ENCODE measurements at places on chromosomes 6 and 20.

DNA sequence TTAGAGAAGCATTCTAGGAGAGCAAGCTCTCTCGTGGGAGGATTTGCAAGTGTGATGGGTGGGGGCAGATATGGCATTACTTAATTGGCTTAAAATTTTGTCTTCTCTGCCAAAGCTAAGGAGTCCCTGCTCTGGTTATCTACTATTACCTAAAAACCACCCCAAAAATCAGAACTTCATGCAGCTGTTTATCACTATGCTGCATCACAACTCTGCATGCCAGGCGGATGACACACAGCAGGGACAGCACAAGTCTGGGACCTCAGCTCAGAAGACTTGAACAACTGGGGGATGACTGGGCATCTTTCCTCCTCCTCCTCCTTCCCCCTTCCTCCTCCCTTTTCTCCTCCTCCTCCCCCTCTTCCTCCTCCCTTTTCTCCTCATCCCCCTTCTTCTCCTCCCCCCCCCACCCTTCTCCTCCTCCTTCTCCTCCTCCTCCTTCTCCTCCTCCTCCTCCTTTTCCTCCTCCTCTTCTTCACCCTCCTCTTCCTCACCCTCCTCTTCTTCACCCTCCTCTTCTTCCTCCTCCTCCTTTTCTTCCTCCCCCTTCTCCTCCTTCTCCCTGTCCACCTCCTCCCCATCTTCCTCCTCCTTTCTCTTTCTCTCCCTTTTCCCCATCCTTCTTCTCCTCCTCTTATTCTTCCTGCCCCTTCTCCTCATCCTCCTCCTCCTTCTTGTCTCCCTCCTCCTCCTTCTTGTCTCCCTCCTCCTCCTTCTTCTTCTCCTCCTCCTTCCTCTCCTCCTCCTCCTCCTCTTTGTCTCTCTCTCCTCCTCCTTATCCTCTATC, 218.6 kb upstream of the PMEPA1 start:
- DNase-seq: no peak

- DNase-seq: peak; percentile 46
Measured at GRCh38 chr20:4613718-4614620, 107.7 kb upstream of the PRND start.

DNA sequence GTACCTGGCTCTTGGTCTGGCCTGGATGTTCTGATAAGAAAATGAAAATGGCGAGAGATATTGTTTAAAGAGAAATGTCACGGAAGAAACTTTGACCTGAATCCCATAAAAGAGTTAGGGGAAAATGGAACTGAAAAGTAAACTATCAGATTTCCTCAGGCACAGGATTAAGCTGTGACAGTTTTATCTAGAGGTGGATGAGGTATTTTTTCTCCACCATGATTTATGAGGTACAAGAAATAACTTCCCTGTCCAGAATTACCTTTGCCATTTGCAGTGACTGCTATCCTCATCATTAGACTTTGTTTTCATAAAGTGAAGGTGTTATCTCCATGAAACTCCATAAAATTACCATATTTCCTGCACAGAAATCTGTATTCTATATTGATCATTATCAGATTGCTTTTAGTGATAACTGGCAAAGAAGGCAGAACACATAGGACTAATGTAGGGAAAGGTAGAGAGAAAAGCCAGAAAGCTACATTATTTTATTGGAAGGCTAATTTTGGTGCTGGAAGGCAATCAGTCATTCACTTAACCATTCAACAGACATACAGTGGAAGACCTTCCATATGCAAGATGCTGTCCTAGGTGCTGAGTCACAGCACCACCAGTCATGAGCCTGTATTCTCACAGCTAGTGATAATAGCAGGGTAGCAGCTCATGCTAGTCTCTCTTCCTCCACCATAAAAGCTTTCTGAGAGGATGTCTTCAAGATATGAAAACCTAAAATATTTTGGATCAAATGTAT, 427.3 kb upstream of the CITED2 start:
- DNase-seq: no peak

DNA sequence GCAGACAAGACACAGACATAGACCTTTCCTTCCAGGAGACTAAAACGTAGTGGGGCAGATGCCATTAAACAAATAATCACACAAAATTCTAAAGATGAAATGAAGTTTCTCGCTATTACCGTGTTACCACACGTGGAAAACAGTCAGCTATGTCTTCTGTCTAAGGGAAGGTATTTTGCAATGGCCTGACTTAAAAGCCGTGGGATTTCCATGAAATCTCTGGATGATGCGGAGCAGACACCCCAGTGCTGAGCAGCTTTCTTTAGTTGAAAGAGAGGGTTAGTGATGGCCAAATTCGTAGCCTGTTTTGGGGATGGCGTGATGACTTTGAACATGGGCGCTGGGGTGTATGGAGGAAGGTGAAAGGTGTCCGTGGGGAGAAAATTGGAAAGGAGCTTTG, 281.8 kb downstream of the NRN1 start:
- DNase-seq: no peak

DNA sequence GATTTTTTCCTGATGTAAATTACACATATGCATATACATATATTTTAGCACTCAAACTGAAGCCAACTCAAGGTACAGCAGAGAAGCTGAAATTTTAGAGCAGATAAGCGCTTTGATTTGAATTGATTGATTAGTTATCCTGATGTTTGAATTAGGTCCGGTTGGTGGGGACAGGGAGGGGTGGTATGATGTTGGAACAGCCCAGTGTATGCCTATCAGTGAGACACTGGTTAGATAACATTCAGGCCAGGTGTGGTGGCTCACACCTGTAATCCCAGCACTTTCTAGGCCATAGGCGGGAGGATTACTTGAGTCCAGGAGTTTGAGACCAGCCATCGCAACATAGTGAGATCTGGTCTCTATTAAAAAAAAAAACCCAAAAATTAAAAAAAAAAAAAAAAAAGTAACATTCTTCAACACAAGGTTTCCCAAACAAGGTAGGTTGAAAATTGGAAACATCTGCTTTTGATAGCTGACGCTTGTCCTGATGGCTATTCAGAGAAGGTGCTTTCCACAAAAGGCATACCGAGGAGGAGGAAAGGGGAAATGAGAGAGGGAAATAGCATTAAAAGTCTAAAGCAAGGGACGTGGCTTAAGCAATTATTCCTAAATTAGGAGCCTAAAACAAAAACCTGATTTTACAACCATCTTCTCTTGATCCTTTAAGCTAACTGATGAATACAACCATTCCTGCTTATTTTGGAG, 288.4 kb upstream of the JARID2 start:
- DNase-seq: no peak

DNA sequence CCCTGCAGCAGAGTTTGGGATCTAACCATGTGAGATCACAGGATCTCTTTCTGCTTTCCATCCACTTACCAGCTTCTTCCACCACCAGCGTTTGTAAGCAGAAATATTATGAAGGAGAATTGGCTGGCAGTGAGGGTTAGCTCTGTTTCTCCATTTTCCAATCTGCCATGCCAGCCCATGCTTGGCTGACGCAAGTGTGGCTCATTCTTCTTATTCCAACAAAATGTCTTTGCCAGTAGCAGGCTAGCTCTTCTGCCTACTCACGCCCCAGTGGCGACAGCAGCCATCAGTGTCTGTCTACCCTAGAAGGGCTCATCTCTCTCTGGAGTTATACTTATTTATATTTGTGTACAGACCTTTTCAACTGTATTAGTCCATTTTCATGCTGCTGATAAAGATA, 286.2 kb downstream of the FARS2 start:
- no peak for DNase-seq

- DNase-seq: peak; percentile 11
Measured at GRCh38 chr6:137717074-137718073, 149.7 kb upstream of the TNFAIP3 start.

DNA sequence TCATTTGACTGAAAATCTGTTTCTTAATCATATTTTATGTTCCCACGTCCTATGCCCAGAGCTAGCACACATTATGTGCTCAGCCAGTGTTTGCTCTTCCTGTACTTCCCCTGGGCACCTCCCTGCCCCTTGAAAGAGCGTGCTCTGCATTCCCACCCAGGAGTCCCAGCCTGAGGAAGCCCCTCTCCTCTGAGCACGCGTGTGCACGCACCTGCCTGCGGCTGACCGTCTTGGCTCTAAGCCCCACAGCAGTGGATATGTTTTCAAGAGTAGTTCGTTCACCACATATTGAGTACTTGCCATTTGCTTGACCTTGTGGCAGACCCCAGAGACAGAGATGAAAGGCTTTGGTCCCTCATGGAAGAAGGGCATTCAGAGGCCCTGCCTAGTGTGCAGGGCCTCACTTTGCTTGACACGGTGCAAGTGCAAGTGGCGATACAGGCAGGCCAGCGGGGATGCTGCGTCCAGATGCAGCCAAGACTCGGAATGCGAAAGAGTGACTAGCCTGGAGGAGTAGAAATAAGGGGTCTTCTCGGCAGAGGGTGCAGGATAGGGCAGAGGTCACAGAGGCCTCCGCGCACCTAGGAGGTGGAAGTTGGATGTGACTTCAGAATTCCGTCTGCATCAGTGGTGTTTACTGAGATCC, 14.1 kb downstream of the SYNDIG1 start:
- no peak for DNase-seq

DNA sequence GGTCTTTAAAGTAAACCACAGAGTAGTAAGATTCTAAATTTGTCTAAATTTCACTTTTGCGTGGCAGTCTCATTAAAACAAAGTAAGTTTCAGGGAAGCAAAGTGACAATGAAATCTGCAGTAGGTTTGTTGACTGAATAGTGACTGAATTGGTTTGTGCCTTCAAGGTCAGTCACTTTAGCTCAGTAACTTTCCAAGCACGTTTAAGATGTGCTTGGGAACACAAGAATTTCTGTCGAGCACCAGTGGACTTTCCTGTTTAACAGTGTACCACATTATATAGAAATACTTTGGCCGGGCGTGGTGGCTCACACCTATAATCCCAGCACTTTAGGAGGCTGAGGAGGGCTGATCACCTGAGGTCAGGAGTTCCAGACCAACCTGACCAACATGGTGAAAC, 1.7 kb upstream of the CD24 start:
- no peak for DNase-seq

DNA sequence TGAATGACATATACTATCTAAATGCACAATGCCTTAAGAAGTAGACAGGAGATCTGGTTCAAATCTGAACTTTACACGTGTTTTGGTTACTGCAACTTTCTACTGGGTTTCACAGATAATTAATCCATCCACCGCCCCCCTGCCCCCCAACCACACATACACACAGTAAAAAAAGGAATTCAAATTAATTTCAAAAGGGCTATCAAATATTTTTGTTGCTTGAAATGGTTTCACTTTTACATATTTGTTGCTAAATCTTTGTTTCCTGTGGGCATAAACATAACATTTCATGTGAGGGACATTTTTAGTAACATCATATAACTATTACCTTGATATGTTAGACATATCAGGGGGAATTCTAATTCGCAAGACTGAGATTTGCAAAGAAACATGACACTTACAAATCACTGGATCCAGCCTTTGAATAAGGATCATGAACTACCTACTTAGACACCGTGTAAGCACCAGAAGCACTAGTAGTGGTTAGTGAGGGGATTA, 7.5 kb downstream of the NEDD9 start:
- no peak for DNase-seq

DNA sequence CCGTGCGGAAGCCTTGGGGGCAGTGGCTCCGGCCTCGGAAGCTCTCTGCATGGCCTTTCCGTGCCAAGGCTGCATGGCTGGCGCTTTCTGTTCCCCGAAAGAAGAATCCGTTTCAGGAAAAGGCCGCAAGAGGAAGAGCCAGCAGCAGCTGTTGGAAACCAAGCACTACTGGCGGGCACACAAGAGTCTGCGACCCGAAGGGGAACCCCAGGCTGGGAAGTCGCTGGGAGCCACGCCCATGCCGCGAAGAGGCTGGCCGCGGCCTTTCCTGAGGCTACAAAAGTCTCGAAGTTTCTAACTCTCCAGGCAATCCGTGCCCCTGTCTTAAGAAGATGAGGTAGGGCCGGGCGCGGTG, at the start of gene CGAS:
TSS of gene CGAS (minus strand) at position 191 of the 355 bp plus-strand sequence. CDS start at position 75, 116 bp downstream.
- DNase-seq: peak; percentile 50

DNA sequence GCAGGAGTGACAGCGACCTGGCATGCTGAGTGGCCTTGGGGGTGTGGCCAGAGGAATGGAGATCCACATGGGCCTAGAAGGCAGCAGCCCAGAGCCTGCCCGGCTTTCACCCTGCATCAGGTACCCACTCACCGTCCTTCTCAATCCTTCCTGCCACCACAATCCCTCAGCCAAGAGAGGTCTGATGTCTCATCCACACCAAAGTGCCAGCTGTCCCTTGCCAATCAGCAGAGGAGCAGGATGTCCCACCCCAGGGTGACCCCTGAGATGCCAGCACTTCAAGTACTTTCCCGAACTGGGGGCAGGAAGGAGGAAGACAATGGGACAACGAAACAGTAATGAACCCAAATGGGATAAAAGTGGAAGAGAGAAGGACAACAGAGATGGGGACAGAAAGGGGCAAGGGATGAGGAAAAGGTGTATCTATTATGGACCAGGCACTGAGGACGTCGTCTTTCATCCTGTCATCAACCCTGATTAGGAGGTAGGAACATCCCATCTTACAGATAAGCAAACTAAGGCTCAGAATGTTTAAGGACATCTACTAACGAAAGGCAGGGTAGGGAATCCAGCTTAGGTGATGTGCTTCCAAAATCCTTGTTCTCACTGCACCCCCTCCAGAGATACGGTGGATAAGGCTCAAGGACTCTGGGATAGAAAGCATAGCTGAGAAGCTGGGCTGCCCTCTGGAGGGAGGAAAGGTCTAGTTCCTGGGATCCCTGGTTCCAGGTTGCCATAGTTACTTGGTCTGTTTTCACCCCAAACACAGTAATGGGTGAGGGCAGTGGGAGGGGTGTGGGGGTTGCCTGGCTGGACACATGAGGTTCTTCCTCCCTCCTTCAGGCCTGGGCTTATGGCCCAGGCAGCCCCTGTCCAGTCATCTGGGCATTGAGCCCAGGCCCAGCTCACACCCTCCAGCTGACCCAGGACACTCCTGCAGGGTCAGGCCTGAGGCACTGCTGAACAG, 4.5 kb upstream of the TNXB start:
- DNase-seq: no peak

DNA sequence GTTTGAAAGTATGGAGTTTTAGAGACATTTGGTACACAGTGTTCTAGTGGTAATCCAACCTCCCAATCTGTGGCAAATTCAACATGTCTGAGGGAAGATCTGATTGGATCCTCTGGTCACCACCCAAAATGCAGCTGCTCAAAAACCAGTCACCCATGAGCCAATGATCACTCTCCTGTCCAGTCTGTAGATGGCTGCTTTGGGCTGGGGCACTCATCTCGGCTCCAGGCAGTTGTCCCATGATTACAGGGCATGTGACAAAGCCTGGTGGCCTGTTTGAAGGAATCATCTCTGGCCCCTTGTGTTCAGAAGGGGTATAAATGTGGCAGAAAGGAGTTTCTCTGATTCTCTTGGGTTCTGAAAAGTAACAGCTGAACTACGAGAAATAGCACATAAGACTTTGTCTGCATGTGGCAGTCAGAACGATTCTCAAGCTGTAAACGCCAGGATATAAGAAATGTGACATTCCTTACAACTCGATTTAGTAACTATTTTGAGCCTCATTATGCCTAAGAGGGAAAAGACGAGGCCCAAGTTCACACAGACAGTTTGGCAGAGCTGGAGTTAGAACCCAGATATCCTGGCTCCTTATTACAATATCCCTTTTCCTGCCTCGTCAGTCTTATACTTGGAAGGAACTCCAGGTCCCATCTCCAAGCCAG, 3.9 kb upstream of the C20orf202 start:
- no peak for DNase-seq
